ENCODE measurements at places on chromosomes 1 and 21.

GRCh38 chr1:53567851-53568250 lies 108.7 kb downstream of the DMRTB1 start:
- DNase-seq, result no peak

- no peak for DNase-seq
Measured at GRCh38 chr1:217067642-217068041, 344.4 kb upstream of the ESRRG start.

- DNase-seq, result no peak
Measured at GRCh38 chr1:243489681-243490546, 234.1 kb downstream of the SDCCAG8 start.

DNA sequence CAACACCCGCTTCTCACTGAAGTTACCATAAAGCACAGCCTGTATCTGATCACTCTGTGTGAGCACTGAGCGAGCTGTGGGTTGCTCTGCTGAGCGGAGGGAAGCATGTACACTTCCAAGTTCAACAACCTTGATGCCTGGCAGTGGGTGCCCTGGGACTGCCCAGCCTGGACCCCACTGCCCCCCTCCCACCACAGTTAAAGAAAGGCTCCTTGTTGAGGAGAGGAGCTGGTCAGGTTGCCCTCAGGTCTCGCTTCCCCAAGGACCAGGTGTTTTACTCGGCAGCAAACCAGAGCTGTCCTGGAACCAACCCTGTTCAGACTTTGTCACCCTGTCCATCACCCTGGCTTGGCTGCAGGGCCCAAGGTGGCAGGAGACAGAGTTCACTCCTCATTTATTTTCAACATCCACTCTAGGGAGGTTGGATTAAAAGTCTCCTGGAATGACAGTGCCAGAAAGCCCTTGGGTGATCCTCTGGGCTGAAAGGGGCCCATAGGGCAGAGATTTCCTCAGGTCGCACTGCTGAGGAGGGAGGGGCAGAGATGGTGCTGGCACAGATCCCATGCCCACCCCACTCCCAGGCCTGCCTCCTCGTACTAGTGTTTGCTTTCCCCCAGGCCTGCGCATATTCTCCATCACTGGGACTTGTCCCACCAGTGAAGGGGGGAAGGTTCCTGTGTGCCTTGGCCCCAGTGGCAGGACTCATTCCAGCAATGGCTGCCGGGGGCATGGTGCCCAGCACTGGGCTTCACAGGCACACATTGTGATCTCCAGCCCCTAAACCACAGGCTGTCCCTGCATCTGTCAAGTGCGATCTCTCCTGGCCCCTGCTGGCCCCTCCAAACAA lies 101.7 kb downstream of the TRABD2B start:
- no peak for DNase-seq

DNA sequence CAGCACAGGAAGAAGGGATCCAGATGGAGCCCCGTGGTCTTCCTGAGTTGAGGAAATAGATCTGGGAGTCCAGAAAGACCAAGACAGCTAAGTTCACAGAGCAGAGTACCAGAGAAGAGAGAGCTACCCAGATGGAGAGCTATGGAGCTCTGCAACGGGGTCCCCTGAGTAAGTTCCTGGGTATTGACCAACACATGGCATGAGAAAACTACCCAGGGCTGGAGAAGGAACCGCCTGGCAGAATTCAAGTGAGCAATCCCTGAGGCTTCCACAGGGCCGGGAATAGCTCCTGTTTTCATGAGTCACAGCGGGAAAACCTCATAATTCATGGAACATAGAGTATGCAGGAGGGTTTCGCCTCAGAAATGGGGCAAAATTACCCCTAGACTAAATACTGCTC lies 19.7 kb downstream of the STPG1 start:
- DNase-seq, result no peak

- DNase-seq, result no peak
Measured at GRCh38 chr1:71853360-71853759, 429.0 kb downstream of the NEGR1 start.

- no peak for DNase-seq
Measured at GRCh38 chr1:162823231-162823630, 32.7 kb downstream of the HSD17B7 start.

GRCh38 chr1:9782116-9782751 lies 41.5 kb downstream of the CLSTN1 start:
- no peak for DNase-seq

DNA sequence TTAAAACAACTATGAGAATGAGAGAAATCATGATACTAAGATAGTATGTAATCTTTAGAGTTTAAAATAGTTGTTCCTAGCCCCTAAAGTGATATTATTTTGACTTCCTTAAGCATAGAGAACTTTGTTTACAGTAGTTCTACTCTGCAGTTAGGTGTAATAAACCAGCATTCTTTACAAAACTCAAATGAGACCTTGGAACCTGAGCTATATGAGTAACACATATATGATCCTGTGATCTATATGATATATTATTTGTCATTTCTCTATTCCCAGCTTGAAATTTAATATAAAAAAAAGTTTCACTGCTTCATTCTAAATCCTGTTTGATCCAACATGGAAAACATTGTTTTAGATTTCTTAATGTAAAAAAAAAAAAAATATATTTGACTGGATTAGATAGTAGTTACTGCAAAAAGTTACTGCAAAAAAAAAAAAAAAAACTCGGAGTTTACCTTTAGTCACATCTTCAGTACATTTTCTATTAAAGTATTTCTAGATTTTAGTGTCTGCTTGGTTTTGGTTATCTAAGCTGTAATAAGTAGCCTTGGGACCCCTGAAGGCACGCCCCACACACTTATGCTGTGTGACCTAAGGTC lies 463.8 kb downstream of the USP25 start:
- no peak for DNase-seq

DNA sequence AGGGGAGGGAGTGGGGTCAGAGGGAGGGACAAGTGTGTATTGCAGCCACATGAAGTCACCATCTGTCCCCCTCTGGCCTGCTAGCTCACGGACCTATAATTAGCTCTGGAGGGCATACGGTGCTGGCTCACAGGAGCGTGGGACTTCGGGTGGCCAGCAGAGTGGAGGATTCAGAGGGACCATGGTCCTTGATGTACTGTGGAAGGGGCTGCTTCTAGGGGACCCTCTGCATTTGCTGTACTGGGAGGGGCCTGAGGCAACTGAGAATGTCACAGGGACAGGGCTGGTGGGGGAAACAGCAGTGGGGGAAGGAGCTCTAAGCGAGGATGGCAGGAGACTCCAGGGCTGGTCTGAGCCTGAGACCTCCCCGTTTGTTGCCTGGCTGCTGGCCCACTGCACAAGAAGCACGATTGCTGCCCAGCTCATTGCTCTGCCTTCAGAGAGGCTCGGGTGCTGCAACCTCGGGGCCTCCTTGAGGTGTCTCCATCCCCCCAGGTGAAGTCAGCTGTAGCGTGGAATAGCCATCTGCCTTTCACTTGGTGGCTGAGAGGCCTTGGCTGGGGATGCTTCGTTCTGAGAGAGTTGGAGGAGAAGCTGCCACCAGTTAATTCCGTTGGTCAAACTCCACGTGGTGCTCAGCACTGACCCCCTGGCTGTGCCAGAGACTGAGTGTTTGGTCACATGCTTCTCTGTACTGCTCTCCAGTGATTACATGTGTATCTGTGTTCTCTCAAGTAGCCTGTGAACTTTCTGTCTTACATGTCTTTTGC lies 2.7 kb downstream of the PPFIA4 start:
- no peak for DNase-seq

DNA sequence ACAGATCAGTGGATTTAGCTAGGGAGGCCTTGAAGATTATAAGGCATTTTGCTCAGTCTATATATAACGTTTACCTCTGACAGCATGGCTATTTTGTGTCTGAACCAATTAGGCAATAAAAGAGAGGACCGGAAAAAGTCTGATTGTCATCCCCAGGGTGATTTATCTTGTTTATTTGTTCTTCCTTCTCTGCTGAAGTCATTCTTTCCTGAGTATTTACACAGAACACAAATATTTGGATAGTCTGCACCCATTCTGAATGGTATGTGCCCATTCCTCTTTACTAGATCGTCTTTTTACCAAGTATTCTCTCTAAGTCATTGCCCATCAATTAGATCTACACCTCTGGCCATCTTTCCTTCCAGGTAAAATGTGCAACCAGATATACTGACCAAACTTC lies 1602.9 kb downstream of the KCNT2 start:
- DNase-seq, result no peak

- DNase-seq, result no peak
Measured at GRCh38 chr1:102896771-102897170, 211.6 kb downstream of the COL11A1 start.

DNA sequence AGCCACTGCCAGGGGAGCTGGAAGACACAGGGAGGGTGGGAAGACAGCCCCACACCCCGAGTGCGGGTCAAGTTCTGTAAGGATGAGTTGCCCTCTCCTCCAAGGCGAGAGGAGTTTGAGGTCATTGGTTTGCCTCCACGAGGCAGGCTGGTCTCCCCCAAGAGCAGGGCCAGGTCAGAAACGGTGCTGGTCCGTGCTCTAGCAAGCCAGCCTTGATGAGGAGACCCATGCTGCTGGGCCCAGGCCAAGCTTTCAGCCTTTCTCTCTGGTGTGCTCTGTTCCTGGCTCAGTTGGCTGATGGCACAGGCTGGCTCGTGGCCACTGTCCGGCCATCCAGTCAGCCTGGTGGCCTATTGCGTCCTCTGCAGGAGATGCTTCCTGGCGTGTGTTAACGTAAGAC lies 12.0 kb upstream of the PCBP3 start:
- no peak for DNase-seq

DNA sequence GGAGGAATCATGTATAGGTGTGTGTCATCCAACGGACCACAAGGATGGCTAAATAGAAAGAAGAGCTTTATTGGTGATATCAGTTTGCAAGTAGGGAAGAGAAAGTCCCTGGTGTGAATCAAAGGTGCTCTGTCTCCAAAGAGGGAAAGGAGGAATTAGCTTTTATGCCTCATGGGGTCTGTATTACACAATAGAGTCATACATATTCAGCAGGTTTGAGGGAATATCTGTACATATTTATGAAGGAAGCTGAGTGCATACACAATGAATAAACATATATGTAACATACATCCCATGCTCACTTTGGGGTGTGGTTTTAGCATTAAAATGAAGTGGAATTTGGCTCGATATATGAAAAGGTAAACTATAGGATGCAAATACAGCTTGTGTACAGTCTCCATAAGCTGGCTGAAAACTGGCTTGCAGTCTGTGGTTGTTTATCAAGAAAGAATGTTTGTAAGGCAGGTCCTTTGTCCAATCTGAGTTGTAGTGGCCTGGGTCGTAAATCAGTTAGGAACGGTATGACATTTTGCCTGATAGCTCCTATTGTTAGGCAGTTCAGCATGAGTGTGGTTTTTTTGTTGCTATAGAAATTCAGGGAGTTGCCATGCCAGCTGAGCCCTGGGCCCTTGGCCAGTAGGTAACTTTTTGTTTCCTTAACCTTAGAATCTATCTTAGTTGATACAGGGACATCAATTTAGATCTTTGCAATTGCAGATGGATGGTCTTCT lies 198.0 kb upstream of the ZP4 start:
- DNase-seq, result no peak

DNA sequence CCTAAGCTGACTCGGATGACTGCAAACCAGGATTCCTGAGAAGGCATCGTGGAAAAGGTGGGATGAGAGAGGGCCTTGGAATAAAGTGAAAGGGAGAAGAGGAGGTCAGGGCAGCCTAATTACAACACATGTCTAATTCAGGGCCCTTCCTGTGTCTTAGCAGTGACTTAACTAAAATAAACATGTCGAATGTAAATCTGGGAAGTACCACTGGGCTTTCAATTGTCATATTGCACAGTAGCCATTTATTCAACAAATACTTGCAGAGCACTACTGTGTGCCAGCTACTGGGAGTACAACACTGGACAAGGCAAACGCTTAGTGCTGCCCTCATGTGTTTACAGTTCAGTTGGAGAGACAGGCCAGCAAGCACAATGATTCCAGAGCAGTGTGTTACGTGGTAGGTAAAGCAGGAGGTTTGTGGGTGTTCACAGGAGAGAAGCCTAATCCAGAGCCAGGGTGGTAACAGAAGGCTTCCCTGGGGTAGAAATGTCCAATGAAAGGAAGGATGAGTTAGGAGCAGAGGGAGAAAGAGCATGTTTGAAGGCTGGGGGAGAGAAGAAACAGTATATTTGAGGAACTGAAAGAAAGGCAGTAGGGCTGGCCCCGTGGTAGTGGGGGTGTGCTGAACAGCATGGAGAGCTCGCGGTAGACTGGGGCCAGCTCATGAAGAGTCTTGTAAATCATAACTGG lies 38.0 kb upstream of the RASAL2 start:
- DNase-seq, result peak; percentile 25

- DNase-seq, result no peak
Measured at GRCh38 chr1:19479351-19480120, 5.8 kb downstream of the CAPZB start.

- no peak for DNase-seq
Measured at GRCh38 chr1:74468982-74469603, 43.3 kb downstream of the LRRC53 start.

- DNase-seq, result no peak
Measured at GRCh38 chr1:161159913-161160243, 578 bp downstream of the USP21 start.

DNA sequence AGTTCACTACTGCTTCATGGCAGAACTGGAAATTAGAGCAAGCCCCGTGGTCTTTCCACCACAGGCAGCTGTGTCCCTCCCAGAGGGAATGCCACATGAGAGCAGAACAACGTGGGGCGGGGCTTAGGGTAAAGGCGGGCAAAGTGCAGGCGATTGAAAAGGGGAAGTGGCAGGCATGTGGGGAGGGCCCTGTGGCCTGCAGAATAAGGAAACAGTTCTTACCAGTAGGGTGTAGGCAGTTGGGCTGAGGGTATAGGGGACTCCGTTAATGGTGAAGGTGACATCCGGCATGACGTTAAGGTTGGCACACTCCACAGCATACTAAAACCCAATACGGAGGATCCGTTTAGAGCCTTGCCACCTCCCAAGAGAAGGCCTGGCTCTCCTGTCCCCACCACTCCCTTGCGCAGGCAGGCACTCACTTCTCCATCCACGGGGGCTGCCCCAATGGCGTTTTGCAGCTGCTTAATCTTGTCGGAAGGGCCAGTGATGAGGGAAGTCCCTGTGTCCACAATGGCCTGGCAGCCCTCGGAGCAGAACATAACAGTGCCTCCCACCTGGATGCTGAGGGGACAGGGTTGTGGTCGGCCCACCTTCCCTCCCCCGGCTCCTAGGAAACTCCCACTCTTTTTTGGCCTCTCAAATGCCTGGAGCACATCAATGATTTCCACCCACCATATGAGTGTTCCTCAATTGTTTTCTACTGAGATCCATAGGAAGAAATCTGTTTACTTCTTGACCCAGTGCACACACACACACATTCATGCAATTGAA lies 9.1 kb upstream of the RAB7B start:
- DNase-seq, result peak; percentile 93

DNA sequence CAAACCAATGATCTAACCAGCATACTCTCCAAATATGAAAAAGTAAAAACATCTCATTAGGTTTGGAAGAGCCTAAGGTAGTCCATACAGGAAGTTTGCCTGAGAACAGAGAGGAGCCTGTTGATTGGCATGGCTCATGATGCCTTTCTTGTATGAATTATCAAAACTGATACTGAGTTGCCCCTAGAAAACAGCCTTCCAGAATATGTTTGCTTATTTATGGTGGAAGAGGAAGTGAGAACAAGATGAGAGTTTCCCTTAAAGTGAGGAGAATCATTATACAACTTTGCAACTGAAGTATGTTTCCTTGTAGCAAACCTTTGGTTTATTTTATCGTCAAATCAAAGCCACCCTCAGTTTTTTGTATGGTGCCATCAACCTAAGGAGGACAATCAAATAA lies 23.8 kb upstream of the KIAA1614 start:
- peak; percentile 37 for DNase-seq

GRCh38 chr1:160954158-160955104 lies at the start of gene ITLN2:
Gene ITLN2 (minus strand): TSS chr1:160954809. CDS start chr1:160954741, 68 bp downstream.
- DNase-seq, result peak; percentile 67

GRCh38 chr1:108962681-108963051 lies 618 bp downstream of the CLCC1 start:
- no peak for DNase-seq

- no peak for DNase-seq
Measured at GRCh38 chr1:11144570-11145256, 44.4 kb upstream of the ANGPTL7 start.

All from B cell (primary cell).